ENCODE measurements at places on chromosomes 1 and 21.
A peak's percentile ranks its signal among the peaks of the same experiment; 100 is the strongest.

GRCh38 chr1:67888216-67889106 lies 55.2 kb upstream of the GNG12 start:
- DNase-seq, result no peak
- H3K36me3 ChIP-seq, result no peaks in the 10 kb centered on the region
- H3K4me3 ChIP-seq, result no peak overlapping the region
- H3K4me1 ChIP-seq, result no peaks in the 10 kb centered on the region

DNA sequence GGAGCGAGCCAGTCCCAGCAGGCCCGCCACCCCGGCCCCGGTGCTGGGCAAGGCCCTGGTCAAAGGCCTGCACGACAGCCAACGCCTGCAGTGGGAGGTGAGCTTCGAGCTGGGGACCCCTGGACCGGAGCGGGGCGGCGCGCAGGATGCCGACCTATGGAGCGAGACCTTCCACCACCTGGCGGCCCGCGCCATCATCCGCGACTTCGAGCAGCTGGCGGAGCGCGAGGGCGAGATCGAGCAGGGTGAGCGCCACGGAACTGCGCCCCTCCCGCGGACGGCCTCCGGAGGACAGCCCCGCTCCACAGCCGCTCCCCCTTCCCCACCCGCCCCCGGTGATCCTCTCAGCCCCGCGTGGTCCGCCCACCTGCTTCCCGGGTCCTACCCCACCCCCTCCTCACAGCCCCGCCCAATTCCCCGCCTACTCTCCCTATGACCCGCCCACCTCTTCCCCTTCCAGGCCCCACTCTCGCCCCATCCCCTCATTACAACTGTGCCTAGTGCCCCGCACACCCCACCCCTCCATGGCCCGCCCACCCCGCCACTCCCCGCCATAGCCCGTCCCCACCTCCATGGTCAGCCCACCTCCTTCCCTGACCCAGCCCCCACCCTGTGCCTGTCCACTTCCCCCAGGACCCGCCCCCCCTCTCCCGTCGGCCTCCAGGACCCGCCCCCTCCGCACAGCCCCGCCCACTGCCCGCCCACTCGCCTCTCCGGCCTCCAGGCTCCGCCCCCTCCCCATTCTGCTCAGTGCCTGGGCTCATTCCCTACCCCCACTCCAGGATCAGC lies 52.7 kb downstream of the VWA5B1 start:
- peaks cover 22% of the 10 kb centered on the region for H3K27me3 ChIP-seq
- peak overlapping the region; percentile 16 for H3K4me3 ChIP-seq
- no peak overlapping the region for H3K27ac ChIP-seq
- DNase-seq, result peak; percentile 22

- DNase-seq, result no peak
- no peak overlapping the region for H3K4me3 ChIP-seq
- peaks cover 8% of the 10 kb centered on the region for H3K36me3 ChIP-seq
- H3K4me1 ChIP-seq, result peaks cover 45% of the 10 kb centered on the region
- no peak overlapping the region for H3K27ac ChIP-seq
- H3K27me3 ChIP-seq, result no peaks in the 10 kb centered on the region
Observed at GRCh38 chr1:32337855-32338636, 2.0 kb upstream of the MARCKSL1 start.

- no peak overlapping the region for H3K27ac ChIP-seq
- H3K4me1 ChIP-seq, result no peaks in the 10 kb centered on the region
- DNase-seq, result no peak
- no peaks in the 10 kb centered on the region for H3K36me3 ChIP-seq
- no peak overlapping the region for H3K4me3 ChIP-seq
Observed at GRCh38 chr1:247638781-247639180, 33.4 kb downstream of the OR2G3 start.

DNA sequence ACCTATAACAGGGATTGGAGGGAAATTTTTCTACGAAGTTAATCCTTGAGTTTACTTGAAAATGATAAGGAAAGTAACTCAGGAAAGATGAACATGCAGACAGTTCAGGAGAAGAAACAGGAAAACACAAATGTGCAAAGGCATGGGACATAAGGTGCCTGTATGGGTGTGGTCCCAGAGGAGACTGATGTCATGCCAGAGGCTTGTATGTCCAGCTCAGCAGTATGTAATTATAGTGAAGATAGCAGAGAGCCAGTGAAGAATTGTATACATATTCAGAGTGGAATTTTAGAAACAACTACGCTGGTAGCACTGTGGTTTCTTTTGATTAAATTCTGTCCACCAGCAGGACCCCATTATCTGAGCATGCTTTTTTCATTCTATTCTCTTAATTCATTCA lies 179.5 kb downstream of the LRRC7 start:
- H3K27ac ChIP-seq, result no peak overlapping the region
- no peaks in the 10 kb centered on the region for H3K36me3 ChIP-seq
- no peak for DNase-seq

GRCh38 chr1:167984886-167985489 lies 48.1 kb upstream of the MPC2 start:
- no peak overlapping the region for H3K27ac ChIP-seq
- DNase-seq, result peak; percentile 3
- H3K4me3 ChIP-seq, result no peak overlapping the region

DNA sequence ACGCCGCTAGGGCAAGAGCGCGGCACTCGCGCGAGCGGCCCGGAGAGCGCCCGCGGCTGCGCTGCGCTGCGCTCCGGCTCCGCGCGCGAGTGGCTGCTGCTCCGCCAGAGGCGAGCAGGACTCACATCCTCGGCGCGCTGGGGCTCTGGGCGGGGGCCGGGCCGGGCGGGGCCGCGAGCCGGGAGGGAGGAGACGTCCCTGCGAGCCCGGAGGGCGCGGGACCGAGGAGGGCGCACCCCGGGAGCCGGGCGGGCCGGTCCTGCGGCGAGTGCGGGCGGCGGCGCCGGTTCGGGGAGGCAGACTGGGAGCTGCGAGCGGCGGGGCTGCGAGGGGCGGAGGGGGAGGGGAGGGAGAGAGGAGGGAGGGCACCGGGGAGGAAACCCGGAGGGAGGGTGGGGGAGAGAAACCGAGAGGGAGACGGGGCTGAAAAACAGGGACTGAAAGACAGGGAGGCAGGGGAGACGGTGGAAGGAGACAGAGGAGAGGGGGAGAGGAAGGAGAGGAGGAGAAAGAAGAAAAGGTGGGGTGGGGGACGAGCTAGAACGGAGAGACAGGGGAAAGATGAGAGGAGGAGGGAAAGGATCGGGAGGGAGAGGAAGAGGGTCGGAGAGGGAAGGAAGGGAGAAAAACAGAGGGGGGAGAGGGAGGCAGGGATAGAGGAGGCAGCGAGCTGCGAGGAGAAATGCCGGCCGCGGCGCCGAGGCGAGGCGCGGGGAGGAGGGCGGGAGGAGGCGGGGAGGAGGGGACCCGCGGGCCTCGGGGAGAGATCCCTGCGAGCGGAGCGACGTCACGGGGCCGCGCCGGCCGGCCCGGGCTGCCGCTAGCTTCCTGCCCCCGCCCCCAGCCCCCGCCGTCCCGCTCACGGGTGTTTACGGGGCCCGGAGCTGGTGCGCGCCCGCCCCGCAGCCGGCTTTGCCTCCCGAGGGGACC lies at the start of gene CAMK2N1:
Gene CAMK2N1, minus strand, starts transcription at position 684 of the 930 bp plus-strand sequence. CDS start 831 bp downstream, outside the sequence.
- H3K4me3 ChIP-seq, result peak within 1 kb of the TSS; percentile 62
- peaks cover 29% of the 10 kb centered on the region for H3K4me1 ChIP-seq
- H3K27ac ChIP-seq, result no peak within 1 kb of the TSS
- DNase-seq, result peak; percentile 42

- H3K27ac ChIP-seq, result no peak overlapping the region
- no peak overlapping the region for H3K4me3 ChIP-seq
- no peaks in the 10 kb centered on the region for H3K27me3 ChIP-seq
- H3K4me1 ChIP-seq, result peaks cover 72% of the 10 kb centered on the region
- DNase-seq, result no peak
Observed at GRCh38 chr1:1569341-1569740, 5.3 kb downstream of the SSU72 start.

DNA sequence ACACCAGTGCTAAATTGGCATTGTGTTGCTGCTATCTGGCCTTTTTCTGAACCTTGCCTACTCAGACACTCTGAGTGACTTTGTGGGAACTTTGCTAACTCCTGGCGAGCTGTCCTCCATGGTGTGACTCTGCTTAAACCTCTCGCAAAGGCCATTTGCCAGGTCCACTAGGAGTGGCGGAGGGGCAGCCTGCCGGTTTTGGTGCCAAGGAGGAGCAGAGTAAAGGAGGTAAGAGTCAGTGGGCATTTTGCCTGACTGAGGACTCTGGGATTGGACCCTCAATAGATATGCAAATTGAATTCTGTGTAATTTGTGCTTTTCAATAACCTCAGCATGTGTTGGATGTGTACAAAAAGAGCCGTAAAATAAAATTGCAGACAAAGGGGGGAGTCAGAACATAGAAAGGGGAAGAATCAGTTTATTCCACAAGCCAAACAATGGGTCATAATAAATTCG lies 386.6 kb upstream of the NFIA start:
- H3K4me1 ChIP-seq, result no peaks in the 10 kb centered on the region
- DNase-seq, result no peak
- no peak overlapping the region for H3K27ac ChIP-seq
- no peaks in the 10 kb centered on the region for H3K27me3 ChIP-seq
- H3K4me3 ChIP-seq, result no peak overlapping the region

DNA sequence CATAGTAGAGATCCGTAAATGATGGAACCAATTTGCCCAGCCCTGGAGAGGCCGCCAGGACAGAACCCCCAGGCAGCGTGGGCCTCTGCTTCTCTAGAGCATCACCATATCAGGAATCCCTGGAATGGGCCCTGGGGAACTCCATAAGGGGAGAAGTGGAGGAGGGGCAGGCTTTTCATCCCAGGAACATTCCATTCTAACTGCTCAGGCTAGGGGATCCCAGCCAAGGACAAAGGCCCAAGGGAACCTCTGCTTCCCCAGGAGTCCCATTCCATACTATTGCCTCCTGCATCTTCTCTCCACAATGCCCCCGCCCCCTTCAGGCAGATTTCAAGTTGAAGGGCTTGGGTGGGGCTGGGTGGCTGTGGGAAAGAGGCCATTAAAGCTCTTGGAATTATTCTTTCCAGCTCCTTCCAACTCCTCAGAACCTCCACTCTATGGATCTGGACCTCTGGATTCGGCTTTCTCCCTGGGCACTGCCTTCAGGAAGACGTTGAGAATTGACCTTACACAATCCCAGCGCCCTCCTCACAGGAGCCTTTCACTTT lies 6.0 kb downstream of the TRNP1 start:
- H3K4me3 ChIP-seq, result no peak overlapping the region
- no peak overlapping the region for H3K27ac ChIP-seq
- no peak for DNase-seq
- H3K4me1 ChIP-seq, result peaks cover 12% of the 10 kb centered on the region

- H3K27ac ChIP-seq, result no peak overlapping the region
- H3K27me3 ChIP-seq, result no peaks in the 10 kb centered on the region
- DNase-seq, result no peak
- H3K36me3 ChIP-seq, result no peaks in the 10 kb centered on the region
Observed at GRCh38 chr1:178739285-178740045, 14.4 kb downstream of the RALGPS2 start.

DNA sequence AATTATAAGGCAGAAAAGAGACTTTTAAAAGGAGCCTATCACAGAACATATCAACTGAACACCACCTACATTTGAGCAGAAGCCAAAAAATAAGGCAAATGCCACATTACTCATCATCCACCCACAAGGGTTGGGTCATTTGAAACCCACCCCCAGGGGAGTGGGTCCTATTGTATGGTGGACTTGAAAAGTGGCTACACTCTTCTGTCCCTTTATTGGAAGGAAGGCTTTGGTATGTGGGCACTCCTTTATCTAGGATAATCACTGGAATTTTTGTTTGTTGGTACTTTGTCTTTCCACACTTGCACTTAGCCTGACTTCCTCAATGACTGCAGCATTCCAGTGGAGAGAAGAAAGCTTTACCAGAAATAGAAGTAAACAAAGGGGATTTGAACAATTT lies 157.2 kb upstream of the COL11A1 start:
- no peak overlapping the region for H3K27ac ChIP-seq
- no peaks in the 10 kb centered on the region for H3K4me1 ChIP-seq
- H3K27me3 ChIP-seq, result no peaks in the 10 kb centered on the region
- H3K4me3 ChIP-seq, result no peak overlapping the region

DNA sequence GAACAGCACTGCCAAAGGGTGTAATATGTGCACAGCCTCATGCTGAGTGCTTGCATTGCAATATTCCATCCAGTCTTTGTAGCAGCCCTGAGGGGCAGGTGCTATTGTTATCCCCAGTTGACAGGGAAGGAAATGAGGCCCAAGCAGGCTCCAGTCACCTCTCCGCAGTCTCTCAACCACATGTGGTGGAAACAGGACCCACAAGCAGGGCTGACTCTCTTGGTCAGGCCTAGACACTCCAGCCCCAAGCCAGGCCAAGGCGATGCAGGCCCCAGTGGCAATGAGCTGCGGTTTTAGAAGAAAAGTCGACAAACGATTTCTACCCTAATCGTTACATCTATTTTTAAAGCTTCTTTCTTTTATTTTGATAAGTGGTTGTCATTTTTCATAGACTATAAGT lies 52.6 kb upstream of the GADD45A start:
- H3K4me1 ChIP-seq, result peaks cover 4% of the 10 kb centered on the region
- H3K4me3 ChIP-seq, result no peak overlapping the region
- no peak overlapping the region for H3K27ac ChIP-seq
- H3K36me3 ChIP-seq, result no peaks in the 10 kb centered on the region

DNA sequence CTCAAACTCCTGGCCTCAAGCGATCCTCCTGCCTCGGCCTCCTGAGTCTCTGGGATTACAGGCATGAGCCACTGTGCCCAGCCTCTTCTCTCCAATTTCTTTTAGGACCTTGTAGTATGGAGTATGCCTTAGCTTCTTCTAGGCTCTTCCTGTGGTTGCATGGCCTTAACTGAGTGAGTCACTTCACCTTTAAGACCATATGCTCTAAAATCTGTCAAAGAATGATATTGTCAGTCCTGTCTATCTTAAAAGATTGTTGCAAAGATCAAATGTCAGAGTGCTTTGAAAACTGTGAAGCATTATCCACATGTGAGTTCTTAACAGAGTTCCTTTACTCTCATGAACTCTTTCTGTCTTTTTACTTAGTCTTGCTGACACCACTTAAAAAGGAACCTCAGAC lies 37.2 kb downstream of the ATP2B4 start:
- no peak for DNase-seq
- no peak overlapping the region for H3K4me3 ChIP-seq
- H3K36me3 ChIP-seq, result peaks cover 11% of the 10 kb centered on the region

- no peaks in the 10 kb centered on the region for H3K36me3 ChIP-seq
- no peaks in the 10 kb centered on the region for H3K4me1 ChIP-seq
- no peak overlapping the region for H3K27ac ChIP-seq
- H3K4me3 ChIP-seq, result no peak overlapping the region
Observed at GRCh38 chr1:69673321-69673720, 105.6 kb downstream of the LRRC7 start.
